ENCODE measurements at places on chromosomes 7 and 10.

GRCh38 chr7:44103923-44104859 is at the start of gene AEBP1:
TSS of gene AEBP1 (plus strand) at chr7:44104345. CDS start at chr7:44104666, 321 bp downstream.
- no peak for DNase-seq

DNA sequence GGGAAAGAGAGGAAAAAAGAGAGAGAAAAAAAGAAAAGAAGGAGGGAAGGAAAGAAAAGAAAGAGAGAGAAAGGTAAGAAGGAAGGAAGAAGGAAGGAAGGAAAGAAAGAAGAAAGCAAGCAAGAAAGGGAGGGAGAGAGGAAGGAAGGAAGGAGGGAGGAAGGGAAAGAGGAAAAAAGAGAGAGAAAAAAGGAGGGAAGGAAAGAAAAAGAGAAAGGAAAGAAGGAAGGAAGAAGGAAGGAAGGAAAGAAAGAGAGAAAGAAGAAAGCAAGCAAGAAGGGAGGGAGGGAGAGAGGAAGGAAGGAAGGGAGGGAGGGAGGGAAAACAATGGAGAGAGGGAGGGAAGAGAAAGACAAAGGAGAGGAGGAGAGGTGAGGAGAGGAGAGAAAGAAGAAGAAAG is 135.3 kb downstream of the HECW1 start:
- no peak for DNase-seq

DNA sequence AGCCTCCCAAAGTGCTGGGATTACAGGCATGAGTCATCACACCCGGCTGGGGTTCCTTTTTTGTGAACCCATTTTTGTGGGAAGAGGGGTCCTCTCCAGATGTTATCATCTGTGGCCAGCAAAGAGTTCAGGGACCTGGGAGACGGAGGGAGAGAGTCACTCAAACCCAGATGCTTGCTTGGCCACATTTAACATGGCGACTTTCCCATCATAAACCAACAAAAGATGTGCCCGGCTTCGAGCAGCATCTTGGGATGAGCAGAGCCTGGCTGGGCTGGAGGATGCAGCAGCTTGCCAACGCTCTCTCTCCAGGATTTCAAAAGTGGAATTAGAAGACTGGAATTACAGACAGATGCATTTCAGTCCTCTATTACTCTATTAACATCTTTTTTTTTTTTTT is 19.1 kb upstream of the HABP2 start:
- no peak for DNase-seq

DNA sequence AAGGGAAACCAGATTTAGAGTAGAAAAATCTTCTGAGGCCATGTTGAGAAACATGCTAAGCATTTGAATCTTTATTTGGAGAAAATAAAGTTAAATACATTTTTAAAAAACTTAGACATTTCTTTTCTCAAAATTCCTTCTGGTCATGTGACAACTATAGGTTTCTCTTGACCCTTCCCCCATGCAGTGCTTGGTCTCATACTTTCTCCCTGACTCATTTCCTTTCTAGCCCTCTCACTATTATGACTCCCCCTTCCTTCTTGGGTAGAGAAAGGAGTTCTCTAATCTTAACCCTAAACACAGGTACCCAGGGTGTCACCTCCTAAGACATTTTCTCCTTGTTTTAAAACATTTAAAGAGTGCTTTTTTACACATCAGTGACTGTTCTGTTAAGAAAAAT is 179.5 kb upstream of the TMEM106B start:
- peak; percentile 26 for DNase-seq

DNA sequence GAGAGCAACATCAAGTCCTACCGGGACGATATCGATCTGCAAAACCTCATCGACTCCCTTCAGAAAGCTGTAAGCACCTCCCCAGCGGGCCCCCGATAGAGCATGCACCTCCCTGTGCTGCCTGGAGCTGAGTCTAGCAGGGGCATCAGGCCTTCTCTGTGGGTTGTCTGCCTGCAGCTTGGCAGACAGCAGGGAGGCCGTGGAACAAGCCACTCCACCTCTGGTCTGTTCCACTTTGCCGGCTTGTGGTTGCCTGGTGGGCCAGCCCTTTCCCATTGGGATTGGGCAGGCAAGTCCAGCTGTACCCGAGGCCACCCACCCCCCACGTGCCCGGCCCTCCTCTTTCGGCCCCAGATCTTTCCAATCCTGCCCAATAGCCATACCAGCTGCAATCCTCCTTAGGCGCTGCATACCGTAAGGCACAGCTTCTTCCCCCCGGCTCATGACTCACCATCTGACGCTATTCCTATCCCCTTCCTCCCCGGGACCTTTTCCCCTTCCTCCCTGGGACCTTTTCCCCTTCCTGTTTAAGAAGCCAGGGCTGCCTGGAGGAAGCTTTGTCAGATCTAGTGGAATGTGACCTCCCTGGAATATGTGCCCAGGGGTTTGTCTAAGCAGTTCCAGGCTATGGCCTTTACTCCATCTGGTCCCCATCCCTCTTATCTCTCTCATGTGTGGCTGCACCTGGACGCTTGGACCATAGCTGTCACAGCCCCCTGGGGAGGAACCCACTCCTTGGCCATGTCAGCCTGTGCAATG is 28.1 kb upstream of the SH2D4B start:
- DNase-seq, result peak; percentile 96

- DNase-seq, result no peak
Measured at GRCh38 chr10:120966657-120967045, 115.5 kb downstream of the WDR11 start.

DNA sequence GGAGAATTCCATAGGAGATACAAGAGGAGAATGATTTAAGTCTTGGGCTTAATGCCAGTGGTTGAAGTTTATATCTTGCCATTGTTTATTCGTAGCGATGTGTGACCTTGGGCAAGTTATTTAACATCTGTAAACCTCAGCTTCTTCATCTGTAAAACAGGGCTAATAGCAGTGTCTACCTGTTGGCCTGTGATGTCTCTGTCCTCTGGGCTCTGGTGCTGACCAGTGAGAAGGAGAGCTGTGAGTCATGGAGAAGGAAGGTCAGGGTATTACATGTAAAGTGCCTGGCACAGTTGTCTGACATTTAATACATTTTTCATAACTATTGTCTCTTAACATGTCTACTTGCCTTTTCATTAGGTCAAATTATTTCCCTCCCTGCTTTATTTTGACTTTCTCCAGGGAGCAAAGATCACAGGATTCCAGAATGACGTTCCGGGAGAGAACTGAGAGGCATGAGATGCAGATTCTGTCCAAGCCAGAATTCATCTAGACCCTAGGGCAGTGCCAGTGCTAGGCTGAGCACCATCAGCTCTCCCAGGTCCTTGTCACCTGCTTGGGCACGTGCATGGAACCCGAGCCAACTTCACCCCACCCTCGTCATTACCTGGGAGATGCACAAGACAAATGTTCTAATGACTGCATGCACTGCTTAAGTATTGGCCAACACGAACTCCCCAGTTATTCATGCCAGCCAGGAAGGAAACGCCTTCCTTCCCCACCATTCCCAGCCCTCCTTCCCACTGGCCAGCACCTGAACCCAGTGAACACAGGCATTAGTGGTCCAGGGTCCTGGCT is 187.9 kb downstream of the DPY19L1 start:
- peak; percentile 38 for DNase-seq

DNA sequence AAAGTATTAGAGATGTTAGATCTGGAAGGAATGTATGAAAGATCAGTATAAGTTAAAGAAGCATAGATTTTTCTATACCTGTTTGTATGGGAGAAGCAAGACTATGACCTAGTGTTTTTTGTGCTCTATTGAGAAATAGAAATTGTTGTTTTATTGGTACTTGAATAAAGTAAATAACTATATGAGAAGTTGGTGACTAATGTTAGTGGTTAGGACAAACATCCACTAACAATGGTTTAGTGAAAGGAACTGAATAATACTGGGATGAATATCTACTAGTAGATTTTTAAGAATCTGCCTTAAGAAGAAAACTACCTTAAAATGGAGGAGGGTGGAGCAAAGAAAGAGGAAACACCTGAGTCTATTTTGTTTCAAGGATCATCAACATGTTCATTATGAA is 521.1 kb upstream of the POT1 start:
- no peak for DNase-seq

GRCh38 chr7:128809363-128809762 is 17.6 kb downstream of the CCDC136 start:
- DNase-seq, result no peak
